Glomerular endothelial cell (primary cell): ENCODE measurements at places on chromosomes 5 and 9. TPM values are rescaled to one million over a fixed set of nuclear protein-coding genes. Genes with fewer than 3 reads are reported as not detected.

- no peak for DNase-seq
Measured at GRCh38 chr9:75974016-75974766, 83.7 kb downstream of the PCSK5 start.

DNA sequence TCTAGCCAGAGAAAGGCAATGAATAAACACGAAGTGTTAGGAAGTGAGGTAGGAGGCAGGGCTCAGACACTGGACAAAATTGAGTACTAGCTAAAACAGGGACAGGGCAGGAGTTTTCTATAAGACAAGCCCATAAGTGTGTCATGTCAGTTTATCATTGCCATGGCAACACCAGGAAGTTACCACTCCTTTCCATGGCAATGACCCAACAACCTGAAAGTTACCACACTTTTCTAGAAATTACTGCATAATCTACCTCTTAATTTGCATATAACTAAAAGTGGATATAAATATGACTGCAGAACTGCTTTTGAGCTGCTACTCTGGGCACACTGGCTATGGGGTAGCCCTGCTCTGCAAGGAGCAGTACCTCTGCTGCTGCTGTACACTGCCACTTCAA is 442.5 kb upstream of the COX7C start:
- no peak for DNase-seq

- no peak for DNase-seq
Measured at GRCh38 chr9:137138058-137138721, 764 bp upstream of the GRIN1 start.

DNA sequence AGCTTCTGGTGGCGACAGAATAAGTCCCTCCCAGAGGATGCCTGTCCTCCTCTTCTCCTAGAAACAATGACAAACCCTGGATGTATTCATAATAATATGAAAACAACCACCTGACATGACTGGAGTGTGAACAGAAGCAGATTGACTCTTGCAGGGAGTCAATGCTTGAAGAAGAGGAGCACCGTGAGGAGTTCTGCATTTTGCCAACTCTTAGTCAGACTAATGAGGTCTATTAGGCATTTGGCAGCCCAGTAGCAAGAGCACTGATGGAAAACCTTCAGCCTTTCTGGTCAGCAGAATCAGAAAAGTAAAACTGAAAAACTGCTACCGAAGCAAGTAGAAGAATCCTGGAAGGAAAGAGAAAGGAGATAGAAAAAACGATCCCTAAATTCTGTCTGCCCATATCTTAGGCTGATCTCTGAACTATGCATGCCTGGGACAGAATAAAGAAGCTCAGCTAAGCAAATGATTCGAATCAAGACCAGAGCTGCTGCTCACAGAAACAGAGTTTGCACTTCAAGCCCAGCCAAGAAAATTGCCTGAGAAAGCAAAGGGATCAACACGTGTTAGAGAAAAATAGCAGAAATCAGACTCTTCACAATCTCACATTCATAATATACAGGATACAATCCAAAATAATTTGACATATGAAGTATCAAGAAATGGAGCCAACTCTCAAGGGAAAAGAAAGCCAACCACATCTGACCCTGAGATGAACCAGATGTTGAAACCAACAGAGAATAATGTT is 69.5 kb upstream of the OSMR start:
- DNase-seq = no peak

- DNase-seq = no peak
Measured at GRCh38 chr5:34742061-34742460, 85.9 kb downstream of the RAI14 start.

DNA sequence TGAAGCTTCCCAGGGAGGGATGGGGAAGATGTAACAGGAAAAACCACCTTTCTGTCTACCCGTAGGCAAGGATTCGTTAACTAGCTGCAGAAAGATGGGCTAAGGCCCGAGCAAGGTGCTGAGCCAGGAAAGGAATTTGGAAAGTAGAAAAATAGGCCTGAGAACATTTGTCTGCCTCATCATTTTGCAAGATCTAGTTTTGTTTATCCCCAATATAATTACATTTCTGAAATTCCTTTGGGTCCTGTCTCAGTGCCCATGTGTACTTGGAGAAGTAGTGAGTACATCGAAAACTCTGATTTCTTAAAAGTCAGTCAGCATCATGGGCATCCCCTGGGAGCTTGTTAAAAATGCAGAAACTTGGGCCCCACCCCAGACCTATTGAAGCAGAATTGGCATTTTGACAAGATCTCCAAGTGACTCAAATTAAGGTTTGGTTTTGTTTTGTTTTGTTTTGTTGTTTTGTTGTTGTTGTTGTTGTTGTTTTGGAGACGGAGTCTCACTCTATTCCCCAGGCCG is 52.1 kb upstream of the CEMIP2 start:
- no peak for DNase-seq

Gene ANKRD34B
- total RNA-seq = 0.05 and 0.06 TPM in 2 replicates

Gene FGF10
- total RNA-seq = not detected in 2 replicates

Gene SLC34A3
- not detected in 2 replicates for total RNA-seq

Gene CDX1
- total RNA-seq = not detected in 2 replicates
